ENCODE measurements at places on chromosomes 5 and 9.
A peak's percentile ranks its signal among the peaks of the same experiment; 100 is the strongest.

DNA sequence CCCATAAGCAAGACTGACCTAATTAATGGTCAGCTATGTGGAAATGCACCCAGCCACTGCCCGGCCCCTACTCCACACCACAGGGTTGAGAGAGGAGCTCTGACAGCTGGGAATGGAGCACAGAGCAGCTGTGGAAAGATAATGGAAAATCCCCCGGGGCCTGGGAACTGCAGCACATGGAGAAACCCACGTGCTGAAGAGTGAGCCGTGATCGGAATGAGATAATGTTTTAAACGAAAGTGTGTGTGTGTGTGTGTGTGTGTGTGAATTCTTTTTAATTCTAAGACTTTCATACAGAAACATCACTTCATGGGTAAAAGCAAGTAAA lies 13.1 kb upstream of the SLC12A7 start:
- no peak for DNase-seq

DNA sequence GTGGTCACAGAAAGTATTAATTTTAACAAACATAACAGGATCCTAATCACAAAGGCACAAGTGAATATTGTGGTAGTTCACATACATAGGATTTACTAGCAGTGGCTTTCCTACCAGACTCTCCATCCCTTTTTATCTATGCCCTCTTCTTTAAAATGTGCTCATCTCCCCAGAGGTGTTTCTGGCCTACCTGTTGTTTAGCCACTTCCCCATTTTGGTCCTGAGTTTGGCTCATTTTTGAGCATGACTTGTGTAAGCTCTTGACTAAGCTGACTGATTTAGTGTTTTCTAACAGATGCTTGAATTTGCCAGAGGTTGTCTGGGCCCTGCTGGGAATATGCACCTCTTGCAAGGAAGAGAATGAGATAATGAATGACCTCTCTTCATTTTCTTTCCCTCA lies 517.7 kb upstream of the CLINT1 start:
- DNase-seq = no peak

DNA sequence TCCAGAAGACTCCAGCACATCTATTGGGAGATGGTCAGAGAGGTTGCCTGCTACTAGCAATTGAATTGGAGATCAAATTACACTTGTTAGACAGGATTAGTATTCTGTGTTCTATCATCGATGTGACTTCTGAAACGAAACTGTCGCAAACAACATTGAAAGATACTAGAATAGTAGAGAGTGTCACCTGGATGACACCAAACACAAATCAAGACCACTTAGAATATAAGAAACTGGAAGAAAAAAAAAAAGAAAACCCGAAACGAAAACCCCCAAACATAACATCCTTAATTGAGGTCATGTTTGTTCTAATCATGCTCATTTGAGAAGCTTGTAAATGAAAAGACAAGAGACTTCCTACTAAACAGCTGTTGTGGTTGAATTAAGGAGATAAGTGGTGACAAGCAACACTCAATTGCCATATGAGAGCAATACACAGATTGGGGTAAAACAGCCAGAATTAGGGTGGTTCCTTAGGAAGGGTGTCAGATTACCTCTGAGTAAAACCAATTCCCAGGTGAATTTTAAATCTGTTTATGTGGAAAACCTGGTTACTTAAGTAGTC lies 97.6 kb downstream of the BASP1 start:
- peak; percentile 51 for DNase-seq

GRCh38 chr5:37206736-37207135 lies 42.4 kb downstream of the CPLANE1 start:
- DNase-seq = no peak

- DNase-seq = no peak
Observed at GRCh38 chr9:109940561-109940960, 160.6 kb downstream of the PALM2AKAP2 start.

- no peak for DNase-seq
Observed at GRCh38 chr5:110651507-110651906, 75.0 kb downstream of the TMEM232 start.

DNA sequence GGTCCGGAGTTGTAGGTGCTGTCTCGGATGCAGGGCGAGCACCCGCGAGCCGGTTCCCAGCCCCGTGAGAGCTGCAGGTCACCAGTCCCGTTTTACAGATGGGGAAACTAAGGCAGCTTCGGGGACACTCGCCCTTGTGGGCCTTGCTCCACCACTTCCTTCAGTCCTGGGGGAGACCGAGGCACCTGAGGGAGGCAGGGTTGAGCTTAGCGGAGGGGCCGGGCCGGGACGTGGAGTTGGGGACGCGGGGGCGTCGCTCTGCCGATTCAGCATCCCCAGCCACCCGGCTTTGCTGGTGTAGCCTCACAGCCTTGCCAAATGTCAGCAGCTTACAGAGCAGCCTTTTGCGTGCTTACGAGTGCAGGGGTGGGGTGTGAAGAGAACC lies 530 bp downstream of the BBLN start:
- no peak for DNase-seq

DNA sequence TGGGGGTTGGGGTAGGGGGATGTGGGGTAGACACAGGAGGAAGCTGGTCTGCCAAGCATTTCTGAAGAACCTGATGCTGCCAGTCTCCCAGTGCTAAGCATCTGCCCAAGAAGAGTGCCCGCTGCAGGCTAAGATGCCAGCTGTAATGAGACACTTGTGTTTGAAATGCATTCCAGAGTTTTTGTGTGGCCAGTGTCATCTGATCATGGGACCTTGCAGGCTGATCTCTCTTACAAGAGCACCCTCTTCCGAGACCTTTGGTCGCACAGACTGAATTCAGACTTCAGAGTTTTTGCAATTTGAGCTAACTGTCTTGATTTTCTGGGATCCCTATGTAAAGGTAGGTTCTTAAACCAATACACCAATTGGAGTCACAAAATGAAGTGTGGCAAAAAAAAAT lies 58.1 kb downstream of the DENND1A start:
- DNase-seq = no peak

DNA sequence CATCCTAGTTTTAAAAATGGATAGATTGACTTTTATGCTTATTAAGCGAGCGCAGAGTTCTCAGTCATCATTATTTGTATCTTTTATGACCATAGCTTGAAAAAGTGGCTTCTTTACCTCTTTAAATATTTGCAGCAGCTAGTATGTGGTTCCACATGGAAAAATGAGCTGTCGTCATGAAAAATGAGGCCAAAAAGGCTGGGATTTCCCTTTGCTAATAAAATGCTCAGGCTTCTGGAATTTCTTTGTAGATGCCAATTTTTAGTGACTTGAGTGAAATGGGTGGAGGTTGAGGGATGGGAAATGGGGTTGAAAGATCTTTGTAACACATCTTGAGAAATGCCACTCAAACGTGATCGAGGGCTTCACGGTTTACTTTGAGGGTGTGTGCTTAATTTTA lies 35.2 kb downstream of the RAI14 start:
- DNase-seq = peak; percentile 59

- no peak for DNase-seq
Observed at GRCh38 chr5:1418921-1419280, 26.3 kb downstream of the SLC6A3 start.

- peak; percentile 86 for DNase-seq
Observed at GRCh38 chr9:114691046-114691955, 9.3 kb upstream of the TEX48 start.

GRCh38 chr9:70532716-70533115 lies 118.3 kb upstream of the KLF9 start:
- DNase-seq = no peak

- DNase-seq = no peak
Observed at GRCh38 chr9:110021891-110022290, 186.1 kb downstream of the C9orf152 start.

DNA sequence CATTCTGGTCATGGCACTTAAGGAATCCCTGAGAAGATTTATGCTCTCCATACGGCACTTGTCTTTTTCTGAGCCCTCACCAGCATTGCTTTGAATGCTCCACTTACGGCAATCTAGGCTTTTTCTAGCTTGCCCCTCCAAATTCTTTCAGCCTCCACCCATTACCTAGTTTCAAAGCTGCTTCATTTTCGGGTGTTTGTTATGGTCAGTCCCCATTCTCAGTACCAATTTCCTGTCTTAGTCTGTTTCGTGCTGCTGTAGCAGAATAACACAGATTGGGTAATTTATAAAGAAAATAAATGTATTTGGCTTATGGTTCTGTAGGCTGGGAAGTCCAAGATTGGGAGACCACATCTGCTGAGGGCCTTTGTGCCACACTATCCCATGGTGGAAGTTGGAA lies 42.0 kb downstream of the ARHGEF28 start:
- no peak for DNase-seq

DNA sequence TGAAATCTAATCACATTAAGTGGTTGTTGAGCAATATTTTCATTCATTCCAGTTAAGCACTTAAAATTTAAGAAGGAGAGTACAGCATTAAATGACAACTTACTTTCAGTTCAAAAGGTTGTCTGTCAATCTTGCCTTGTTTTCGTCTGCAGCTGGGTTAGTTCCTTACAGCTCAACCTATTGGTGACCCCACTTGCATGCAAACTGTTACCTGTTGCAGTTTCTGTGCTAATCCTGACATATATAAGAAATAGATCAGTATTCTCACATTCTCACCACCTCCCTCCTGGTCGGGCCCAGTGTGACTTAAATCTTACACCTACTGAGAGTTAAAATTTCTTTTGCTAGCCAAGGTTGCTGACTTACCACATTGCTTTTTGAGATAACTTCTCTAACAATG lies 191.8 kb upstream of the SMC2 start:
- DNase-seq = no peak

- no peak for DNase-seq
Observed at GRCh38 chr5:68161156-68161555, 54.4 kb upstream of the PIK3R1 start.

GRCh38 chr5:131863700-131864099 lies 66.9 kb upstream of the FNIP1 start:
- no peak for DNase-seq

- DNase-seq = no peak
Observed at GRCh38 chr9:18394847-18395351, 79.1 kb upstream of the ADAMTSL1 start.

- DNase-seq = no peak
Observed at GRCh38 chr5:100800562-100800961, 102.5 kb downstream of the ST8SIA4 start.

- DNase-seq = no peak
Observed at GRCh38 chr5:9928326-9928725, 298.2 kb upstream of the TAS2R1 start.
